Glutamatergic neuron (in vitro differentiated cells): ENCODE measurements at places on chromosomes 3 and 15.
A peak's percentile ranks its signal among the peaks of the same experiment; 100 is the strongest.

- H3K4me1 ChIP-seq = no peaks in the 10 kb centered on the region
- H3K4me3 ChIP-seq = no peak overlapping the region
- peaks cover 4% of the 10 kb centered on the region for H3K27me3 ChIP-seq
- DNase-seq = no peak
- no peaks in the 10 kb centered on the region for H3K36me3 ChIP-seq
These were observed 28.1 kb upstream of the INSYN1 start for GRCh38 chr15:73781038-73781925.

- H3K27ac ChIP-seq = no peak overlapping the region
- no peak for DNase-seq
- no peak overlapping the region for H3K4me3 ChIP-seq
- no peaks in the 10 kb centered on the region for H3K4me1 ChIP-seq
These were observed 252.2 kb upstream of the TBL1XR1 start for GRCh38 chr3:177449360-177450006.

- H3K4me1 ChIP-seq = peaks cover 13% of the 10 kb centered on the region
- peak overlapping the region; percentile 97 for H3K27ac ChIP-seq
- no peaks in the 10 kb centered on the region for H3K36me3 ChIP-seq
- peak overlapping the region; percentile 97 for H3K4me3 ChIP-seq
- no peak for DNase-seq
- H3K27me3 ChIP-seq = peaks cover 3% of the 10 kb centered on the region
These were observed 1.0 kb downstream of the COPS2 start for GRCh38 chr15:49154359-49154758.

- peak; percentile 64 for DNase-seq
- H3K27ac ChIP-seq = no peak overlapping the region
- H3K4me3 ChIP-seq = no peak overlapping the region
These were observed 65.6 kb downstream of the SLC6A6 start for GRCh38 chr3:14467814-14468620.

DNA sequence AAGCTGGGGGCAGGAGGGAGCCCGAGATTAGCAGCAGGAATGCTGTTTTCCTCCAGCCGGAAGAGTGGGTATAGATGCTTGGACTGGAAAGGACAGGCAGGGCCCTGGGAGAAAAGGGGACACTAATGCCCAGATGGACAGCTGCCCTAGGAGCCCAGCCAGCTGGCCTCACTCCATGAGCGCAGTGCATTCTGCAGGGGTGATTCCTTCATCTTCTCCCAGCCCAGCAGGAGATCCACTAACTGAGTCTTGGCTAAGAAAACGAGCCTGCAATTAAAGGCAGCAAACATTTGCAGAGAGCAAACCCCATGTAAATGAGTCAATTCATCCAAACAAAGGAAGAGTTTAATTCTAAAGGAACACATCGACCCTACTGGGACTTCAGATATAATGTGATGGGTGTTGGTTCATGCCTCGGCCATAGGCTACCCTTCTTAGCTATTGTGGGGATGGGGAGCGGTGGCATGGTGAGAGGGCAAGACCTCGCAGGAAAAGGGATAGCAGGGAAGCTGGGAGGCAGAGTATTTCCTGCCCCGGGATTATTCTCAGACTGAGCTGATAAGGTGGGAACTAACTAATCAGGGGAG lies 13.3 kb upstream of the MINAR1 start:
- peaks cover 11% of the 10 kb centered on the region for H3K4me1 ChIP-seq
- no peak overlapping the region for H3K4me3 ChIP-seq
- H3K27me3 ChIP-seq = peaks cover 3% of the 10 kb centered on the region
- H3K27ac ChIP-seq = no peak overlapping the region
- no peaks in the 10 kb centered on the region for H3K36me3 ChIP-seq

- no peak for DNase-seq
- H3K4me3 ChIP-seq = no peak overlapping the region
- H3K27ac ChIP-seq = no peak overlapping the region
- no peaks in the 10 kb centered on the region for H3K36me3 ChIP-seq
- H3K27me3 ChIP-seq = no peaks in the 10 kb centered on the region
These were observed 128.8 kb downstream of the MITF start for GRCh38 chr3:69867941-69868505.

- H3K36me3 ChIP-seq = peaks cover 19% of the 10 kb centered on the region
- H3K27me3 ChIP-seq = peaks cover 13% of the 10 kb centered on the region
- peaks cover 36% of the 10 kb centered on the region for H3K4me1 ChIP-seq
- no peak for DNase-seq
These were observed 110.5 kb downstream of the PGPEP1L start for GRCh38 chr15:98896802-98897732.

DNA sequence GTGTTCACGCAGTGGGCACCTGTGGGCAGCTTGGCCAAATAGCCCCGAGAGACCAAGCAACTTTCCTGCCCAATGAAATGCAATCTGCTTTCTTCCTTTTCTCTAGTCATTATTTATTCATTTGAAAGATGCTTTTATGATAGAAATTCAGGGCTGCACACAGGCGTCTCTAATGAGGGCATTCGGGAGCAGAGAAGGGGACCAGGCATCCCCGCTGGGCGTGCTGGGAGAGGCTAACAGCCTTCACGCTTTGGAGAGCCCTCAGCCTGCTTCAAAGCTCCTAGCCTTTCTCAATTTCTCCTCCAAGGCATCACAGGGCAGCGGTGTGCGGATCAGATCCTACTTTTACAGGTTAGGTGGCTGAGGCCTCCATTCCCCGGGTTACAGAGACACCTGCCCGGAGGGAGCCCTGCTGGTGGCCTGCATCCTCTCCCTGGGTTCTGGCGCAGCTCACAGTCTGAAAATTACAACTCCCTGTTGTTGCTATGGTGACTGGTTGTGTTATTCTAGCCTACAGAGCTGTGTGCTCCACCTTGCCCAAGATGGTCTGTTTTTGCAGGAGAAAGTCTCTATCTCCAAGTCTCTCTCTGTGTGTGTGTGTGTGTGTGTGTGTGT lies 21.8 kb upstream of the KLF13 start:
- no peak for DNase-seq
- H3K4me1 ChIP-seq = peaks cover 53% of the 10 kb centered on the region
- peaks cover 32% of the 10 kb centered on the region for H3K27me3 ChIP-seq
- peak overlapping the region; percentile 99 for H3K27ac ChIP-seq
- H3K36me3 ChIP-seq = no peaks in the 10 kb centered on the region
- peak overlapping the region; percentile 83 for H3K4me3 ChIP-seq

DNA sequence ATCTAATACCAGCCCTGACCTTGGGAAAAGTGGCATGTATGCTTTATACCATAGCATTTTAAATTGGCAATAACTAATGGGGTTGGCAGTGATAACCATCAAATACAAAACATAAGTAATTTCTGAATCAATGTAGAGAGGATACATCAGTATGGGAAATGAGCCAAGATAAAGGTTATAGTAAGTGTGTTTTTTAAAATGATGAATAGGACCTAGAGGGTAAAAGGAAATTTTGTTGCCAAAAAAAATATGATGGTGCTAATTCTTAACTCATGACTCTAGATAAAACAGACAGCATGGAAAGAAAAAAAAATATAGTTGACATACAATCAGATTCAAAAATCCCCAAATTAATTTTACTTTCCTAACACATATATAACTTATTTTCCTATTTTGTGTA lies 75.4 kb upstream of the ROBO1 start:
- no peak overlapping the region for H3K27ac ChIP-seq
- H3K36me3 ChIP-seq = no peaks in the 10 kb centered on the region
- H3K4me3 ChIP-seq = no peak overlapping the region
- H3K4me1 ChIP-seq = no peaks in the 10 kb centered on the region
- H3K27me3 ChIP-seq = no peaks in the 10 kb centered on the region
- DNase-seq = no peak

- no peak for DNase-seq
- peaks cover 12% of the 10 kb centered on the region for H3K4me1 ChIP-seq
- no peak overlapping the region for H3K27ac ChIP-seq
- no peaks in the 10 kb centered on the region for H3K36me3 ChIP-seq
- no peak overlapping the region for H3K4me3 ChIP-seq
These were observed 85.1 kb downstream of the LPP start for GRCh38 chr3:188239035-188239434.

DNA sequence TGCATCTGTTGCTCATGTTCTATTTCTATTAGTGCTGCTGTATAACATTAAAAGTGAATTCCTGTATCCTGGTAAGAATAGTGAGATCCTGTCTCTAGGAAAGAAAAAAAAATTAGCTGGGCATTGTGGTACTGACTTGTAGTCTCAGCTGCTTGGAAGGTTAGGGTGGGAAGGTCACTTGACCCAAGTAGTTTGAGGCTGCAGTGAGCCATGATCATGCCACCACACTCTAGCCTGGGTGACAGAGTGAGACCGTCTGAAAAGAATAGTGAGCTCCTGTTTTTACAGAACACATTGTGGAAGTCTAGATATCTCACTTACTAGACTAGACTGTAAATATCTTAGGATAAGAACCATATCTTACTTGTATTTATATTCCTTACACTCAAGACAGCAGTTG lies 4.6 kb downstream of the ATP11B start:
- peaks cover 18% of the 10 kb centered on the region for H3K4me1 ChIP-seq
- no peak overlapping the region for H3K4me3 ChIP-seq
- H3K27ac ChIP-seq = no peak overlapping the region
- no peak for DNase-seq

DNA sequence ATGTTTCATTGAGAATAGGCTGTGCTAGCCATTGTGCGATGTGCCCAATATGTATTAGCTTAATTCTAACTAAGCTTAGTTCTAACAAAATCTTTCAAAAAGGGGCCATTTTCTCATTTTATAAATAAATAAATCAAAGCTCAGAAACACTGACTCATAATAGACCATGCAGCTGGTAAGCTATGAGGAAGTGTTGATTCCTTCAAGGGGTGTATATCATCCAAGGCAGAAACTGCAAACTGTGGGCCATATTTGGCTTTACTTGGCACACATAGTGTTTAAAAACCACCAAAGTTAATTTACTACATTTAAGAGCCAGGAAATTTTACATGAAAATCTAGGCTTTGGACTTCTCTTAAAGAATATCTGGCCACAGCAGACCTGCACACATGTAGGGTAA lies 136.5 kb downstream of the ZNF621 start:
- no peaks in the 10 kb centered on the region for H3K4me1 ChIP-seq
- no peak overlapping the region for H3K27ac ChIP-seq
- no peak overlapping the region for H3K4me3 ChIP-seq

DNA sequence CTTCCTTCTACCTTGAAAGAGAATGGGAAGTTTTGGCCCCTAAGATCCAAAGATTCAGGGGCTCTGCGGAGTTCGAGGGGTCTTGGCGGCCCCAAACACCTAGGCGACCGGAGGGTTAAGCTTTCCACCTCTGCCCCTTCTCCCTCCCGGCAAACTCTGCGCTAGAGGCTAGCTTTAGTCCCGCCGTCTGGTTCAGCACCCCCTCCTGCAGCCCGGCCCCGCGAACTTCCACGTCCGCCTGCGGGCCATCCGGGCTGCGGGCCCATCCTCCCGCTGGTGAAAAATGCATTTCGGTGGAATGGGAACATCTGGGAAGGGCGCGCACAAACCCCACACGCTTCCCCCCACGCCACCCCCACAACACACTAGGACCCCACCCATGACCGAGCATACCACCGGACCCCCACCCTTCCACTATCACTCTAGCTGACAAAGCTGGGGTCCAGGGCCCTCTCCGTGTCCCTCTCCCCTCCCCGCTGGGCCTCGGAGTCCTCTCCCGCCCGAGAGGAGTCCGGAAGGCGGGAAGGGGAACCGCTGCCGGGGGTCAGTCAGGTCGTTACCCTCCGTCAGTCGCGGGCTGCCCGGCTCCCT lies 1.0 kb downstream of the SHOX2 start:
- peaks cover 14% of the 10 kb centered on the region for H3K4me1 ChIP-seq
- H3K36me3 ChIP-seq = peaks cover 5% of the 10 kb centered on the region
- H3K4me3 ChIP-seq = peak overlapping the region; percentile 100
- DNase-seq = peak; percentile 31

- H3K27ac ChIP-seq = no peak overlapping the region
- H3K4me3 ChIP-seq = no peak overlapping the region
- H3K36me3 ChIP-seq = peaks cover 4% of the 10 kb centered on the region
- no peaks in the 10 kb centered on the region for H3K27me3 ChIP-seq
These were observed 247.4 kb downstream of the GABRG3 start for GRCh38 chr15:27218426-27218825.

DNA sequence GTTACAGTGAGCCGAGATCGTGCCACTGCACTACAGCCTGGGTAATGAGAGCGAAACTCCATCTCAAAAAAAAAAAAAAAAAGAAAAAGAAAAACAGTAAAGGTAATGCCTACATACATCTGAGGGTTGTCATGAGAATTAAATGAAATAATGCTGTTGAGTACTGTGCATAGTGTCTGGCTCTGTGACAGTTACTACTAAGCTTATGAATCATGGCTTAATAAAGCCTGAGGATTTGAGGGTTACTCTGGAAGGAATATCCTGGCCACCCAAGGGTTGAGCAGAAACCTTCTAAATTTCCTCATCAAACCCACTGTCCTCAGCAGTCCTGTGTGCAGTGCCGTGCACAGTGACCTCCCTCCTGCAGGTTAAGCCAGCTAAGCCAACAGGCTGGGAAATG lies 26.8 kb upstream of the ELP6 start:
- no peaks in the 10 kb centered on the region for H3K36me3 ChIP-seq
- H3K4me1 ChIP-seq = peaks cover 3% of the 10 kb centered on the region
- H3K4me3 ChIP-seq = no peak overlapping the region
- DNase-seq = no peak
- H3K27me3 ChIP-seq = peaks cover 5% of the 10 kb centered on the region

- H3K27me3 ChIP-seq = no peaks in the 10 kb centered on the region
- H3K4me1 ChIP-seq = no peaks in the 10 kb centered on the region
- DNase-seq = no peak
- H3K4me3 ChIP-seq = no peak overlapping the region
- H3K36me3 ChIP-seq = no peaks in the 10 kb centered on the region
These were observed 393.3 kb downstream of the PLCL2 start for GRCh38 chr3:17278006-17278405.

DNA sequence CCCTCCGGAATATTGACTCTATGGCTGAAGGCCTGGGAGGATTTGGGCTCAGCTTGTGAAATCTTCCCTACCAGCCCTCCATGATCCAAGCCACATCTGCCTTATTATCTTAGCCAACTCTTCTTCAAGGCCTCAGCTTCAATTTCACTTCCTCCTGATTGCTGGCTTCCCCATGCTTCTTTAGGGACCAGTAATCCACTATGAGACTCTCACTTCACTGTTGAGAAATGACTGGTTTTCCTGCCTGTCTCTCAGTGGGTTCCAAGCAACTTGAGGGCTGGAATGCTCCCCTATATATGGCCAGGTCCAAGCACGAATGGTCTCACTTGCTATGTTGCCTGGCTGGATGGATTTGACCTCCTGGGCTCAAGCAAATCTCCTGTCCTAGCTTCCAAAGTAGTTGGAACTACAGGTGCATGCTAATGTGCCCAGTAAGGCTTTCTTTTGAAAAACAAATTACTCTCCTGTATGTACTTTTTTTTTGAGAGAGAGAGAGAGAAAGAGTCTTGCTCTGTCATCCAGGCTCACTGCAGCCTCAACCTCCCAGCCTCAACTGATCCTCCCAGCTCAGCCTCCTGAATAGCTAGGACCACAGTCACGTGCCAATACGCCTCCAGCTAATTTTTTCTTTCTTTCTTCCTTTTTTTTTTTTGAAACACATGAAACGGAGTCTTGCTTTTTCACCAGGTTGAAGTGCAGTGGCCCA lies 7.9 kb upstream of the PIK3CB start:
- no peak overlapping the region for H3K27ac ChIP-seq
- no peaks in the 10 kb centered on the region for H3K36me3 ChIP-seq
- H3K27me3 ChIP-seq = no peaks in the 10 kb centered on the region
- no peak overlapping the region for H3K4me3 ChIP-seq
